ENCODE measurements at places on chromosomes 5 and 9.
A peak's percentile ranks its signal among the peaks of the same experiment; 100 is the strongest.

DNA sequence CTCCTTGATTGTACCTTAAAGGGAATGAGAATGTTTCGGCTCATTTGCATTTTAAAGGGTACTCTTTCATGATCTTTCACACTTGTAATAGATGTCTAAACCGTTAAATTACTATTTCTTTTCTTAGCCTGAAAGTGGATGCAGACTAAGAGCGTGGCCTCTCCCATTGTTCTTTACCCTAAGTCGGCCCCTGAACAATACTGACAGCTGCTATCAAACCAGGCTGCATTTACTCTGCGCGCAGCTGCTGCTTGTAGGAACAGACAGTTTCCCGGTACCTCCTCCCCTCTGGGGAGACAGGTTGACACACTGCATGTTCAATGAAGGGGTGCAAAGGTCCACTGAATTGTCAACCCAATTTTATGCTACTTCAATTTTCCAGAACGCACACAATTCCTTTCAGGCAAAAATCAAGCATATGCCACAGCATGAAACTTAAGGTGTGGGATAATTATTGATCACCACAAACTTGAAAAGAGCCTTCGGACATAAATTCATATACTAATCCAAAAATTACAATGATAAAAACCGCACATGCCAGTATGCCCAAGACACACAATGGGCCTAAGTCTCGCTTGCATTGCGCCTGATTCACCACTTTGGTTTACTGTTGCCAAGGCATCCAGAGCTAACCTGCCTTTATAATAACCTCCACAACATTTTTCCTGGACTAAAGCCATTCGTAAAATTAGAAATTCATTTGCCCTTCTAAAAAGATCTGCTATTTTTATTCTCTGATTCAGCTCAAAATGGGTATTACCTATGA lies 39.7 kb downstream of the TLE1 start:
- no peak for DNase-seq

GRCh38 chr5:139952574-139952973 lies 90.5 kb downstream of the NRG2 start:
- DNase-seq, result no peak

DNA sequence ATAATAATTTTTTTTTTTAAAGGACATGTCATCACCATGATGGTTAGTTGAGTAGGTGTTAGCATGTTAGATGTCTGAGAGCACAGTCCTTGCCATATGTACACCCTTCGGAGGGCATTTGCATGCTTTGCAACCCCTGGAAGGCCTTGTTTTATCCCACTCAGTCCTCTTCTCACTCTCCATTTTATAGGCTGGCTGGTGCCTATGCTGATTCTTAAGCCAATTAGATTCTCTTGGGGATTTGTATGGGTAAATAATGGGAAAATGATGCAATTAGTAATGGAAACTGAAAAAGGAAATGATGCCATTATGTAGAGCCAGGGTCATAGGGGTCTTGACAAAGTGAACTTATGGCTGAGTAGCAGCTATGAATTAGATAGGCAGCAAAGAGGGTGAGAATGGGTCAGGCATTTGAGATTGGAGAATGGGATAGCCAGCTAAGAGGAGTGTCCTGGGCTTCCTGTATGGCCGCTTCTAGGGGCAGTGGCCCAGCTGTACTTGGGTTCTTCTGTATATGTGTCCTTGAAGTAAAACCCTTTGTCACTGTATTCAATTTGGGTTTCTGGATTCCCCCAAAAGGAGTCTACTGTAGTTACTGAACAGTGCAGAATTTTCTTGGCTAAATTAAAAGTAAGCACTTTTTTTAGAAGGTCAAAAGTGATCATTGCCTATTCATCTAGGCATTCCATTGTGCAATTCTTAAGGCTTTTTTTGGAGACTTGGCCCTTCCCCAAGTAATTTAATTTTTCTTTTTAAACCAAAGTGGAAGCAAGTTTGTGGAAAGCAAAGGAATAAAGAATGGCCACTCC lies 31.6 kb downstream of the LRRTM2 start:
- no peak for DNase-seq

GRCh38 chr5:177601577-177602457 lies 1.9 kb downstream of the B4GALT7 start:
- DNase-seq, result peak; percentile 34

- no peak for DNase-seq
These were observed 597 bp upstream of the CENPH start for GRCh38 chr5:69188811-69189161.

GRCh38 chr9:4666042-4666699 lies at the start of gene SPATA6L:
TSS of gene SPATA6L (minus strand) at chr9:4666480. CDS start at chr9:4666250, 230 bp downstream.
- peak; percentile 79 for DNase-seq

DNA sequence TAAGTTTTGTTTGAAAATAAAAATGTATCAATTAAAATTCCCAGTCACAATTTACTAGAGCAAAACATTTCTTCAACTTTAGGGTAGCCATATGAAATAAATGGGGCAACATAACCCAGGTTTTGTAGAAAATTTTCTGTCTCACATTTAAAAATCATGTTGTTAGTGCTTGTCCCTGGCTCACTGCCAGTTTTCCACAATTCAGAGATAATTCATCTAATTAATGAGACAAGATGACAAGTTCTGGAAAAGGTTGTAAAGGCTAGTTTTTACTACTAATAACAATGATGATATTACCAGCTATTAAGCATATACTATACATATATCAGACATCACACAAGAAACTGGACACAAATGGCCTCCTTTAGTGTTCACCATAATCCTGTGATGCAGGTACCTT lies 45.9 kb downstream of the MEGF9 start:
- DNase-seq, result no peak

DNA sequence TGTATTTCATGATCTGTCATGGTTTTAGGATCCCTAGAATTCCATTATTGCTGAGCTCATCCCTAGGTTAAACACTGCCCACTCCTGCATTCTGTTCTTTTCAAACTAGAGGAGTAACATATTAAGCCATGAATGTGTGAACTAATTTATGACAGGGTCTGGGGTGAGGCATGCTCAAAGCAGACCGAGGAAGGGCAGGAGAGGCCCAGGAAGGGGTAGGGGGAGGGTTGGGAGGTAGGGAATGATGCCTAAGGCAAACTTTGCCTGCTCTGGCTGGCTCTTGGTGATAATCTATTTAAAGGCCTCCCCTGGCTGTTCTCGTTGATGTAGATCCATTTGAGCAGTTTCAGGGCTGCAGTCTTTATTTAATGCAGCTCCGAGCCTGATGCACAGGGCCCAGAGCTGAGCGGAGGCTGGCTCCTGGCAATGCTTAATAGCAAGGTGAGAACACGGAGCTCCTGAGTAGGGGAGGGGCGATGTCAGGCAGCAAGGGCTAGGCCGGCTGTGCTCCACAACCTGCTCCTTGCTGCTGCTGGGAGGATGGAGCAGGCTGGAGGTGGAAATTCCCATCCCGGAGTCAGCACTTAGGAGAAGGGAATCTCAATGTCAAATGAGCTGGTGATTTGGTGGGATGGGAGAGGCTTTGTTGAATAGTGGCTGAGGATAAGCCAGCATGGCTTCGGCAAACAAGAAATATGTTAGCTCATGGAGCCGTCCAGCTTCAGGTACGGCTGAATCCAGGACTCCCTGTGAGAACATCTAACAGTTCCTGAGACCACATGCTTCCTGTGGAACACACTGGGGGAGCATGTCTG lies 73.2 kb upstream of the UNC5A start:
- DNase-seq, result no peak

GRCh38 chr9:91939978-91940377 lies 10.1 kb downstream of the ROR2 start:
- DNase-seq, result no peak

DNA sequence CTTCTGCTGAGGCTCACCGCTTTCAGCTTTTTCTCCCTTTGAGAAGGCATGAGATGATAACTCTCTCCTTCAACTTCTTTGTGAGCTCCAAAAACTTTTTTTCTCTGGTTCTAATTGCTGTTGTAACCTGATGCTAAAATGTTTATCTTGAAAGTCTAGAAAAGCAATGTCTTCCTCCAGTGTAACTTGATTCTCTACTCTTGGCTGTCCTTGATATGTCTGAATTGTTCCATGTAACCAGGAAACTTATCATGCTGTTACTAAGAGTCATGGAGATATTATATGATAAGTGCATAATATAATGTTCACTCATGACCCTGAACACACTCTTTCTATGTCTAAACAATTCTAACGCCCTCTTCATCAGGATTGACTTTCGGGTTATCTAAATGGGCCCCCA lies 128.0 kb upstream of the ABCA1 start:
- no peak for DNase-seq

DNA sequence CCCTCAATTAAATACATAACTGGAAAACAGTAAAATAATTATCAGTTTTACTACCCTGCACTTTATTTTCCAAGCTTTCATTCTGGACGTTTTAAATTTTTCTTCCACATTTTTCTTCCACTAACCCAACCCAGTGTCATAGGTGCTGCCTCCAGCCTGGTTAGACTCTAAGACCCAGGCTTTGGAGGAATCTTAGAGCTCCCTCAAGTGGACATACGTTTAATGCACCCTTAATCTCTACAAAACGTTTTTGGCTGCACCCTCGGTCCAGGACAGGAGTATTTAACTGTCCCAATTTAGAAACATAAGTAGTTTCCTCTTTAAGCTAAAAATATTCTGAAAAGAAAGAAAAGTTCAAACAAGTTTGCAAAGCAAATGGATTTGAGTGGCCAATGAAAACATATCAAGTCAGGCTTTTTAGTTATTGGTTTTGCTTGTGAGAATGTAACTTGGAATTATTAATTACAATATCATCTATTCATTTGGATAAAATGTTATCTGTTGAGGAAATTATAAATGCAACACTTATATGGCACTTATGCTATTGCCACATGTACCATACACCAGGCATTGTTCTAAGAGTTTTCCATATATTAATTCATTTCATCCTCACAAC lies 38.9 kb downstream of the CDH6 start:
- DNase-seq, result no peak

DNA sequence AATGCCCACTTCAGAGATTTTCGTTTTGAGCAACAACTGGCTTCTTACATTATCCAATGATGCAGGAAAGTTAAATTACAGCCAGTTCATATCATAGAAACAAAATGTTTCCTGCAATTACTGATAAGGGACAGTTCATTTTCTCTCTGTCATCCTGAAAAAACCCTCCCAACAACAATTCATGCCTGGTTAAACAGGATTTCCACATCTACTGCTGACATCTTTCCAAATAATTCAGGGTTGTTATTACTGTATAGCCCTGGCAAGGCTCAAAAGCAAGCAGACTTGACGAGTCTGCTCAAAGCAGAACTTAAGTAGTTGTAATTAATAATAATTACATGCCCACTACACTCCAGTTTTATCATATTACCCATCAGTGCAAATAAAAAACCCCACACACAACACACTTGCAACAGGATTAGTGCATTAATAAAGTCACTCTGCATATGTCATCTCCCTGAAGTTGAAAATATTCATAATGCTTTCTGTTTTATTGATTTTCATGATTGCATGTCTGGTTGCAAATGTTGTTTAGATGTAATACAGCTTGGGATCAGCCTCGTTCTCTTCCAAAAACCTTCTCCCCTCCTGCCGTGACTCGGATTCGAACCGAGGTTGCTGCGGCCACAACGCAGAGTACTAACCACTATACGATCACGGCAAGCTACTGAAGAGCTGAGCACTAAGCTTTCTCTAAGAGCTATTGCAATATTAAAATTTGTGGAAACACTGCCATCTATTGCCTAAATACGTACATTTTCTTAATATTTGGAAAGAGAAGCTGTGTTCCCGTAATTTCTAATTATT lies 119.6 kb upstream of the NFIB start:
- no peak for DNase-seq

DNA sequence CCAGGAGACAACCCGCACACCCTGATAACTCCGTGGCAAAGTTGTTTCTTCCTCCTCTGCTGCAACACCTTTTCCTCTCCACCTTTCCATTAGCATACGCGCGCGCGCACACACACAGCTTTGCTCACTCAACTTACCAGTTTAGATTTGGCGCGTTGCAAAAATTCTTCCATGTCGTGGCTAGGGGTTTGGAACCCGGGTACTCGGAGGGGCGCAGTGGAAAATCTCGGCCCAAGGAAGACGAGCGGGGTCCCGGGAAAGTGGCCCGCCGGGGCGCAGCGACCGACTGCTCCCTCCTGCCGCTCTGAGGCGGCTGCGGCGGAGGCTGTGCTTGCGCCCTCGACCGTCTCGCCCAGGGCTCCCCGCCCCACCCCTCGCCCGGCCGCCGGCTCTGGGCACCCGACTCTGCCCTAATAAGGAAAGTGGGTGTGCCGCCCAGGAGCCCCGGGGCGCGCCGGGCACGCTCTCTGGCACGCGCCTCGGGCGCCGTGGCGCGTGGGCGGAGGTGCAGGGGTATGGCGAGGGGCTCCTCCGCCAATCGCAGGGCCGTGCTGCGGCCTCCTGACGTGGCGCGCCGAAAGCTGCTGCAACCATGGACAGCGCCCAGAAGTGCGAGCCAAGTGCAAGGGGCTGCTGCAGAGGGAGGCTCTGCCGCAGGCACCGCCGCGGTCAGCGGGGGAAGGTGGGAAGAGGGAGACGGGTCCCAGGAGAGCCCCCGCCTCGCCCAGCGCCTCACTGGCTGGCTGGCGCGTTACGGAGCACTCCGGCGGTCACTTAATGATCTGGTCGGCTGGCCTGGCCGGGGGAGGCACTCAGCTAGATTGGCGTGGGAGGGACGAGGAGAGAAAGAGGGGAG lies at the start of gene PRUNE2:
PRUNE2 (minus strand) TSS at position 324 of the 856 bp plus-strand sequence; CDS start at position 173, 151 bp downstream.
- peak; percentile 69 for DNase-seq

DNA sequence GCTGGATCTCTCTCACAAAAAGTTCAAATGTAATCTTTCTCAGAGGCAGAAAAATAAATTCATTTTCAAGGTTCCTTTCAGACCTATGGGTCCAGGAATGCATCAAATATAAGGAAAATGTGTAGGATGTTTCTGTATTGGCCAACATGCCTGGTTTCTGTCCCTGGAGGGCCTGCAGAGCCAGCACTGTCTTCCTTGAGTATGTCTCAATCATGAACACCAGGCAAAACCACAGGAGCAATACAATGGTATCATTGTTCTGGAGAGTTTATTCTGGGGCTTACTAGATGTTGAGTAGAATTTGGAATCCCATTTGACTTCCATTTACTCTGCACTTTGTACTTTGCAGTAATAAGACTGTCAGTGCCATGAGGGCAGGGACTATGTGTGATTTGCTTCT lies 23.5 kb downstream of the INSYN2B start:
- DNase-seq, result no peak

DNA sequence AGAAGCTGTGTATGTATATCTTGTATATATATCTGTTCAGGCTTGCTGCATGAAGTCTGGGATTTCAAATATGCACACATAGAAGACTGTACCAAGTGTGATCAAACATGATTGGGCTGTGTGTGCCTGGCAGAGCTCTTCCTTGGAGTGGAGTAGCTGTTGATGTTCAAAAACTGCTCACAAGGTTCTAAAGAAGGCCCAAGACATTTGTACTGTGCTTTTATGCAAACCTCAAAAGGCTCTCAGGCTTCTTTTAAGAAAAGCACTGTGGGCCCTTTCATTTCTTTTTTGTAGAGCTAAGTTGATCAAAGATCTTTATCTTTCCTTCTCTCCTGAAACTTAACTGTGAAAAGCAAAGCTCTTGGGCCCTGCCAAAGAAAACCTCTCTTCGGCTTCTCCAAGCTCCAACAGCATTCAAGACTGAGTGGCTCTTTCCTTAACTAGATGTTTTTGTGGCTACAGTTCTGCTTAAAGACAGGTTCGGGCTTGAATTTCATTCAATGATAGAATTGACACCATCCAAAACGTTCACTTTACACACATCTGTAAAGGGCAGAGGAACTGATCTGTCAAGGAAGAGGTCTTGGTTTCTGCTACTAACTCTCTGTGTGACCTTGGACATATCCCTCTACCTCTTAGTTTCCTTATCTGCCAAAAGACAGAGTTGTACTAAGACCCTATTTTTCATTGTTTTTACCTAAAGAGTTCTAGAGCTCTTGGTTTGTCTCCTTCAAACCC lies 105.8 kb upstream of the IL6ST start:
- no peak for DNase-seq

All from right atrium auricular region (tissue), 2 donors.